ENCODE measurements at places on chromosomes 1 and 21.

- DNase-seq: peak; percentile 39
These were observed 112.3 kb upstream of the GADD45A start for GRCh38 chr1:67572594-67573221.

DNA sequence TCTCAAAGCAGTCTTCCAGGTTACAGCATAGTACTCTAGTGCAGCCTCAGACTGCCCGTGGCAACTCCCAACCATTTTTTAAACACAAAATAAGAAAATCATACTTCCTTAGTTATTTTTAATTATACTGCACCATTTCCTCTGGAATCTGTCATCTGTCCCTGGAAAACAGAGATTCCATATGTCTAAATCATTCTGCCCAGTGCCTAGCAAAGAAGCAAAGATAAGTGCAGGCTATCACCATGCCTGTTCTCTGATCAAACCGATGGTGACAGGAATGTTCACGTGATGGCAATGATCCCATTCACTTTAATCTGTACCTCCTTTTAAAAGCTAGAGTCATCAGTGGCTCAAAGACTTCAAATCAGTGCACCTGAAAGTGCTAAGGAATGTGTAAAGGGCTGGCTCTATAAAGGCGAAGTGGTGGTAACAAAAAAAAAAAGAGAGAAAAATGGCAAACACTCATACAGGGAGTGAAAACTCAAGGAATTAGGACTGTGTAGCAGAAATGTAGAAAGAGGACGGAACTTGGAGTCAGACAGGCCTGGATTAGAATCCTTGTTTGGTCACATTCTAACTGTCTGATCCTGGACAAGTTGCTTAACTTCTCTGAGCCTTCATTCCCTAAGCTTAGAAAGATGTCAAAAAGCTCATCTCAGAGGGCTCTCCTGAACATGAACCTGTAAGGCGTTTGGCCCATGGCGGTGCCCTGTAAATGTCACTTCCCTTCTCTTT is 9.9 kb upstream of the CCN1 start:
- no peak for DNase-seq

DNA sequence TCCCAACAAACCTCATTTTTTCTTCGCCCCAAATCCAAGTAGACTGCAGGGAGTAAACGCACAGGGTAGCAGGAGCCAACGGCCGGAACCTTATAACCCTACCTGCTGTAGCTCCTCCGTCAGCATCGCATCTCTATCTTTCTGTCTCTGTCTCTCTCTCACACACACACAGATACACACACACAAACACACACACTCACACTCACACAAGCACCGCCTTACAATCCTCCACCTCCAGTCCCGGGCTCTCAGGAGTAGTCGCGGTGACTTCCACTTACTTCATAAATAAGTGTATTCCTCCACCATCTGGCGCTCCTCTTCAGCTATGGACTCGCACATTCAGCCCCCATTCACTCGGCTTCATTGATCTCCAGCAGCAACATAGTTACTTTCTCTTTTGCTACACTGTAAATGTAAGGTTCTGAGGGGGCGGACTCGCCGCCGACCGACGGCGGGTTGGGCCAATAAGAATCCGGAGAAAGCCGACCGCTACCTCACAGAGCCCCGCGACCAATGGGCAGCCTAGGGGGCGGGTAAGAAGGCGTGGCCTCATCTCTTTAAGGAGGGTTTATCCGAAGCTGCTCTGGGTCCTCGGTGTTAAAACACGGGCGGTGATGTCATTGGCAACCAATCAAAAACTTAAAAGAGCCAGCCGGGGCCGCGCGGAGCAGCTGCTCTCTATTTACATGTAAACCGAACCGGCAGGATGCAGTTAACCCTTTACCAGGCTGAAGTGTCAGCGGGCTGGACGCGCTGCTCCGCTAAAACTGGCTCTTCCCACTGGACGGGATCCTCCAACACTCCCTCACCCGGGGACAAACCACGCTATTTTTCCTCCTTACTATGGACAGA is at the start of gene DUSP10:
Gene DUSP10, minus strand, starts transcription at position 387 of the 852 bp plus-strand sequence. CDS start 2,345 bp downstream, outside the sequence.
- DNase-seq: peak; percentile 95

GRCh38 chr1:160260406-160261382 is 1.7 kb downstream of the DCAF8 start:
- peak; percentile 71 for DNase-seq

GRCh38 chr1:149915429-149916192 is 2.0 kb downstream of the SV2A start:
- DNase-seq: no peak

GRCh38 chr1:193408782-193409293 is 222.4 kb upstream of the B3GALT2 start:
- no peak for DNase-seq

DNA sequence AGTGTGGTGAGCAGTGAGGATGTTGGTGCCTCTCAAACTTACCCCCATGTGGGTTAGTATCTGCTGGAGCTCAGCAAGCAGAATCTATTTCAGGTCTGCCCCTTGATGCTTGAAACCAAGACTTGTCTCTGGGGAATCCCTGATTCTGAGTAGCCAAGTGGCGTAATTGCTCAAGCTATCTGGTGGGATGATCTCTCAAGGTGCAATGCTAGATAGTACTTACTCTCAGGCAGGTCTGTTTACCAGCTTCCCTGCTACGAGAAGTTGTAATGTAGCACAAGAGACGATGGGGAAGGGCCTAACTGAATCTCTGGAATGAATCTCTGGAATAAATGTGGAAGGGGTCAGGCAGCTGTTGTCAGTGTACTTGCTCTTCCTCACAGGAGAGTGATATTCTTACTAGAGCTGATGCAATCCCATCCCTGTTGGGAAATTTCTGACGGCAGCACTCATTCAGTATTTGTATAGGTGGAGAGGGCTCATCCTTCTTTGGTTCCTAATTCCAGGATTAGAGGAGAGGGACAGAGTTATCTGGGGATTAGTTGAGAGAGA is 65.4 kb downstream of the MACF1 start:
- DNase-seq: peak; percentile 54

DNA sequence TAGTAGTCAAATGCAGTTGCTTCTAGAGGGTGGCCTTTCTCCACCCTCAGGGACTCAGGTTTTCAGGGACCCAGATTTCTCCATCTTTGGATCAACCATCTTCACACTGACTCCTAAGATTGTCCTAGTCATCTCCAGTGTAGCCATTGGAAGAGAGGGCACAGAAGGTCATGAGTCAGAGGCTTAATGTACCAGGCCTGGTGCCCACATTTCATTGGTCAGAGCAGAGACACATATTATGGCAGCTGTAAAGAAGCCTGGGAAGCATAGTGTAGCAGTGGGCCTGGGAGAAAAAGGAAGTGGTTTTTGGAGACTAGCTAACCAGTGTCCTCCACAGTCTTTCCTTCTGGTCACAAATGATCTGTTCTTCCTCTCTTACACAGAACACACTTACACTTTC is 122.5 kb downstream of the GIPC2 start:
- DNase-seq: no peak

GRCh38 chr1:3005771-3006170 is 15.5 kb upstream of the ACTRT2 start:
- DNase-seq: no peak

- DNase-seq: no peak
These were observed 20.0 kb downstream of the SLC45A1 start for GRCh38 chr1:8337776-8338525.

GRCh38 chr21:45139473-45139872 is 65.1 kb downstream of the ADARB1 start:
- no peak for DNase-seq

DNA sequence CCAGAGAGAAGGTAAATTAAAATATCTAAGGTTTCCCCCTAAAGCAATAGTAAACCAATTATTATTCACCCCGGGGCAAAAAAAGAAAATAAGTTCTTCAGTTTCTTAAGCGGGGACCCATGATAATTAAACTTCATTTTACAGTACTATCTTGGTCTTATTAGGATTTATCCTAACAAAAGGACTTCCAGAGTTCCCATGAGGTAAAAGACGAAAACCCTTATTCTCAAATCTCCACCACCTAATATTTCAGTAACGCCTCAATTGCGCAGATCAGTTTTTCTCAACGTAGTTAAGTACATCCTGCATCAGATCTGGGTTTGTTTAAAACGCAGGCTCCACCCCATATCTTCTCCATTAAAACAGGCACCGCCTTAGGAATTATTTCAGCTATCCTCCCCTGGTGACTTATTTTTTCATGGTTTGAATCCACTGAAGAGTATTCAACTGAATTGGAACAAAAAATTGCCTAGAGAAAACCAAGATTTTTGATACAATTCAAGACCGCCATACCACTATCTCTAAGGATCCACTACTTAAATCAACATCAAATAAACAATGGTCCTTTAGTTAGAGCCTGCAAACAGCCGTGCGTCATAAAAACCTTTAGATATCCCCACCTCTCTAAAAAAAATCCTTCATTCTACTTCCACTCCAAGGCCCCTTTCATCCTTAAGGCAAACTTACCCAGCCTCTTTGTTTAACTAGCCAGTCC is 1.7 kb downstream of the MCL1 start:
- no peak for DNase-seq

GRCh38 chr1:56850411-56850810 is 4.2 kb upstream of the C8A start:
- DNase-seq: no peak

DNA sequence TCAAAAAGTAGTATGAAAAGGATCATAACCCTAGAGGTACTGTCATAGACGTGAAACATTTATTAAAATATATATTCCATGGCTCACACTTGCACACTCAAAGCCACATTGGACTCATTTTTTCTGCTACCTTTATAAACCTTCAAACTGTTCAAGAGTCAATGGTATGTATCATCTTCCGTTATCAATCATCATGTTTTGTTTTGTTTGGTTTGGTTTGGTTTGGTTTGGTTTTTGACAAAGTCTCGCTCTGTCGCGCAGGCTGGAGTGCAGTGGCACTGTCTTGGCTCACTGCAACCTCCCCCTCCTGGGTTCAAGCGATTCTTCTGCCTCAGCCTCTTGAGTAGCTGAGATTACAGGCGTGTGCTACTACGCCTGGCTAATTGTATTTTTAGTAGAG is 1.8 kb downstream of the IFNAR2 start:
- DNase-seq: no peak

DNA sequence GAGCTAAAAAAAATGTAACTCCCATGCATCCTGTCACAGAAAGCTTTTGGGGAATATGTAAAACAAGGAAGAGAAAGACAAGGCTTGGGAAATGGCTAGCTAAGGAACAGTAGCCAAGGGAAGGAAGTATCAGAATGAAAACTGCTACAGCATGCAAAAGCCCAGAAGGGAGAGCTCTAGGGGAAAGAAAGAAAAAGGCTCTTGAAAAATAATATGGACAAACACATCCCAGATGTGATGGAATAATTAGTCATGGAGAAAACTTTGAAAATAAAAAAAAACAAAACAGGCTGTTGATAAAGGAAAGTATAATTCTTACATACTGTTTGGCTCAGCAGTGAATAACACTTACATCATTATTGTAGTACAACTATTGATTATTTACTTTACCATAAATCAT is 47.9 kb upstream of the VCAM1 start:
- DNase-seq: no peak

- DNase-seq: no peak
These were observed 626.9 kb upstream of the ADGRL4 start for GRCh38 chr1:79633456-79633855.

DNA sequence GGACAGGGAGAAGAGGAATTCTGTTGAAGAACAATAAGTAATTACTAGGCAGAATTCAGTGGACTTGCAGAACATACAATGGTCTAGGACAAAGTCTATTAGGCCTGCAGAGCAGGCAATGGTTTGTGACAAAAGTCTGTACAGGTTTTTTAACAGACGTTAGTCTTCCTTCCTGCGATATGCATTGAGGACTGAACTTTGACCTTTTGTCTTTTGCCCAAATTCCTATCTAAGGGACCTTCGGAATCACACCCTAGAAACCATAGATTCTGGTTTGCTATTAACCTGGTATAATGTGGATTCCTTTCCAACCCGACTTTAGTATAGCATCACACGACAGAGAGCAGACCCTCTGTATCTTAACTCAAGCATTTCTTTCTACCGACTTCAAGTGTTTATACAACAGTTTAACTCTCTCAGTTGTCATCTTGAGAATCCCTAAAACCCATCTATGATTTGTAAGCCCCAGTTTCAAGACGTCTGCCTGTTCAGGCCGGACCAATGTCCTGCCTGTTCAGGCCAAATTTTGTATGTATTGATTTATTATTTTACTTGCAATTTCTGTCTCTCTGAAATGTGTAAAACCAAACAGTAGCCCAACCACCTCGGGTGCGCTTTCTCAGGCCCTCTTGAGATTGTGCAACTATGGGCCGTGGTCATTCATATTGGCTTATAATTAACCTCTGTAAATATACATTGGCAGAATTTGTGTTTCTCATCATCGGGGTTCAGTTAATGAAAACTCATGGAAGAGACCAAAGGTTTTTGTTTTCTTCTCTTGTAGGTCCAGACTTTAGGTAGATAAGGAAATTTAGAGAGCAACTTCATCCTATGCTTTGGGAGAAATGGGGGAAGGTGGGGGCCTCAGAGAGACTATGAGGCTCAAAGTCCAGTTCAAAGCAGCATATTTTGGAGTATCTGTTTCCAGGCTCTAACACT is 76.9 kb upstream of the TNFSF18 start:
- no peak for DNase-seq

DNA sequence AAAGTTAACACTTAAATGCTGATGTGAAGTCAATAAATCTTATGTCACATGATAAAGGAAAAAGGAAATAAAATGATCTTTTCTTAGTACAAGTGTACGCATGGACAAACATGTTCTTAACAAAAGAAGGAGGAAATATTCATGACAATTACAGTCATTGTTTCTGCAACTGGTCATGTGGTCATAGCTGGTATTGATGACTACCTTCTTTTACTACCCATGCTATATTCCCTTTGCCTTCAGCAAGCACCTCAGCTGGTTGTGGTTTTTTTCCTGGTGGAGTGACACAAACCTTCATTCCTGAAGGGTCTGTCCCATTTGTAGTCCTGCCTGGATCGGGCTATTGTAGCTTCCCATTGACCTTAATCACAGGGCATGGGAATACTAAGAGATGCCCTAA is 23.4 kb upstream of the TSHB start:
- DNase-seq: no peak

GRCh38 chr1:1178794-1179331 is 5.2 kb downstream of the TTLL10 start:
- no peak for DNase-seq

DNA sequence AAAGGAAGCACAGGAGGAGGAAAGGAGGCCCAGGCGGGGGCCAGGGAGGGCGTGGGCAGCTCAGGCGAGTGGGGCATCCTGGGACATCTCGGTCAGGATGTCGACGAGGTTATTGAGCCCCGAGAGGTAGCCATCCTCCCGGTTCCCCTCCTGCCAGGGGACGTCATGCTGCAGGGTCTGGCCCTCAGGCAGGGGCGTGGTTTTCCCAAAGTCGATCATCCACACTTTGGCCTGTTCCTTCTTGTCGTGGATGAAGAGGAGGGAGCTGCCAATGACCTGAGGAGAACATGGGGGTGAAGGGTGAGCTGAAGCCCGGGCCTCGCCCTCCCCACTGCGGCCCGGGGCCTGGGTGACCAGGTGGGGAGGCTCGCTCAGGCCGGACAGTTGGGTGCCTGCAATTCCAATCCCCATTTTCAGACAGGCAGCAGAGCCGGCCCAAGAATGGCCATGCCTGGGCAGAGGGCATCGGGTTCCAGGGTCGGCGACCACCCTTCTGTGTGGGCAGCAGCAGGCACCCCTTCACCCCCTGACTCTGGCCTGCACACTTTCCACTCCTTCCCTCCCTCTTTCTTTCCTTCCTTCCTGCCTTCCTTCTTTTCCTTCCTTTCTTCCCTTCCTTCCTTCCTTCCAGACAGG is 86.2 kb downstream of the STUM start:
- no peak for DNase-seq

GRCh38 chr1:186494832-186495271 is 33.9 kb upstream of the PDC start:
- DNase-seq: no peak
